ENCODE measurements at places on chromosomes 7 and 10.
A peak's percentile ranks its signal among the peaks of the same experiment; 100 is the strongest.

- DNase-seq = no peak
These were observed 92.6 kb downstream of the CTBP2 start for GRCh38 chr10:125067764-125068163.

DNA sequence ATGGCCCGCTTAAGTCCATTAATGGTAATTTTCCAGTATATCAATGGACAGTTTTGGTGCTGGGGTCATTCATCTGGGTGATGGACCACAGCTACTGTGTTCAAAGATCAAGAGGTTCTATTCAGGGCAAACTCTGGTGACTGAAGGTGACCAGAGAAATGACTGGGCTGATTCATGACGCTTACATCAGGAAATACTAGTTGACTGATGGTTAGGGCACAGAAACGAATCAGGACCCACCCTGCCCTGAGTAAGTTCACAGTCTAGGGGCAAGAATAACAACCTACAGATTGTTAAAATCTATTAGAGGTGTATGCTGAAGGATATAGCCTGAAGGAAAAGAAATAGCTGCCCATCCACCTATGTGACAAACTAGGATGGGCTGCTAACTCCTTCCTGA lies 9.5 kb downstream of the NCAPG2 start:
- no peak for DNase-seq

DNA sequence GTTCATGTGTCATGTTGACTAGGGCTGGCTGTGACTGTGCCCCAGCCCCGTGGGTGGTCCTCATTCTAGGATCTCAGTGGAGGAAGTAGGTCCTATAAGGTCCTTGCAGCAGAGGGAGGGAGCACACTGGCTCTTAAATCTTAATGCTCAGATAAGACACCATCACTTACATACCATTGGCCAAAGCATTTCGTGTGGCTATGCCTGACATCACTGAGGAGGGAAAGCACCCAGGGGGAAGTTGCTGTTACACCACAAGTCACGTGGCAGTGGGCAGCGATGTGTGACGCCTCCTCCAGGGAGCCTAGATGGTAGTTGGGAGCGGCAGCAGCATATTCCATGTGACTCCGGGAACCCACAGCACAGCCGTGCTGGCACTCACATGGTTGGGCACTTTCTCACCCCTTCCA lies 224.7 kb upstream of the SH2B2 start:
- no peak for DNase-seq

DNA sequence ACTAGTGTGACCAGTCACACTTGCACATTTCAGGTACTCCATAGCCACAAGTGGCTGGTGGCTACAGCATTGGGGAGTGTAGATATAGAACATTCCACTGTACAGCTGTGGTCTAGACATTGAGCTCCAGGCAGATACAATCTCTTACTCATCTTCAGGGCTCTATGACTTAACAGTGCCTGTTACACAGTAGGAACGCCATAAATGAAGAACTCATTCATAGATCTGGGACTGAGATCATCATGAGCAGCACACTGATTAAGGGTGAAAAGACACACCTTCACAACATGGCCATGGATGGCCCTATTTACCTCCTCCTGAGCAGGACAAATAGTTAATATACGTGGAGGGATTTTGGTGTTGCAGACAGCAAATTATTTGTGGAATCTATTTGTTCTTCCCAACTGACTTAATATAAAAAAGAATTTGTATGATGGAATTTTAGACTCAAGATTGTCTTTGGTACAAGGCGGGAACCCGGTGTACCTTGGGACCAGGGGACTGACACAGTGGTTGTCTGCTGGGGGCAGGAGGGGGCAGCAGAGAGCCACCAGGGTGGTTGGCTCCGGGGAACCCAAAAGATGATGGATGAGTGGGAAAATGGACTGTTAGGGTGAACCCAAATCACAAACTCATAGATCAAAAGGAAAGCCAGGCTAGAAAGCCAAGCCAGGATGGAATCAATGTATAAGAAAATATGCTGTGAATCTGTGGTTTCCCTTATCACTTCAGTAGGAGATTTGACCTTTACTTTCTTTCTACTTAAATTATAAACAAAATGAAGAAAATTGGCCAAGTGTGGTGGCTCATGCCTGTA lies 24.3 kb upstream of the CPA2 start:
- DNase-seq = peak; percentile 52

DNA sequence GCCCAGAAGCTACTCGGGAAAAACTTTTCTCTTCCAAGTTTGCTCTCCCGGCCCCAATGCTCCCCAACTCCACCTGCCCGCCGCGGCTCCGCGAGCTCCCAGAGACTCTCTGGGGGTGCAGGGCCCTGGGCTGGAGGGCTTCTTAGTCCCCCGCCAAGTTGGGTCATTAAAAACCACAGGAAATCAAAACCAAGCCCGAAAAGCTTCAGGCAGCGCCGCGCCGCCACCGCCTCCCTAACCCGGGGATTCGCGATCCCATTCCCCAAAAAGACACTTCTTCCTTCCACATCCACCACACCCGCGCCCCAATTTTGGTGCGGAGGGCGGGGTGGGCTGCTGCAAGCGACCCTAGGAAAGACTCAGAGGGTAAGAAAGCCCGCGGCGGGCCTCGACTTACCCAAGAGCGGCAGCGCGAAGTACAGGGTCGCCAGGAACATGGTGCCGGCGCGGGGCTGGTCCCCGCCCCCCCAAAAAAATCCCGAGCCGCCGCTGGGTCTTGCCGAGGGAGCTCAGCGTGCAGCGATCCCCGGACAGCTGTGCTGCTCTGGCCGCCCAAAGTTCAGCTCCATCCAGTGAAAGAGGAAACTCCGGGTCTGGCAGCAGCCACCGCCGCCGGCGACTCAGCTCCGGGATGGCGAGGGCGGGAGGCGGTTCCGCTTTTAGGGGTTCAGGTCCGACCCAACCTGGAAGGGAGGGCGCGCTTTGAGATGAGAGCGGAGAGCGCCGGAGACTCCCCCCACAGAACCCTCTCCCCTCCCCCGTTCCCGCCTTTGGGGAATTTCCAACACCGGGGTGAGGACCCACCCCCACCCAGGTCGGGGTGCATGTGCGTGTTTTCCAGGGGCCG lies 1.2 kb downstream of the GFRA1 start:
- DNase-seq = no peak

DNA sequence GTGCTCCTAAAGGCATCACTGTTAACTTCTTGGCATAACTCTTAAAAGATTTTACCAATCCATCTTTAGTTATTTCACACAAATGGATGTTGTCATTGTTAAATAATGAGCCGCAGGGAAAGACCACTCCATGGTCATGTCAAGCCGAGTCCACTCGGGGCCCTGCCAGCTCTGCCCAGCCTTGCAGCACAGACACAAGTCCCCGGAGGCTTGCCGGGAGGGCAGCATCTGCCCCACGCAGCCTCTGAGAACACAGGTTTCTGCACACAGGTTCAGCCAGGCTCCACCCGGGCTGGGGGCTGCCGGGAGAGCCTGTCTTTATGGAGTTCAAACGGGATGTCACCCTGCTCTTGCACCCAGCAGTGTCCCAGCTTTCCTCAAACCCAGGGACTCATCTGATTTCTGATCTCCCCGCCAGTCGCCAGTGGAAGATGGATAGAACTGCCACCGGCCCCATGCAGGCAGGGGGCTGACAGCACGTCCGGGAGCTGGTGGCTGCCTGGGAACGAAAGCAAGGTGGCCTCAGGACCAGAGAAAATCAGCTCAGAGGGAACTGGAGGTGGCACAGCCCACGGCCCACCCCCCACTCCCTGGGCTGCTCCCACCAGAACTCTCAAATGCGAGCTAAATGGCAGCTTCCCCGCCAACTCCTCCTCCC lies 156.2 kb downstream of the TCERG1L start:
- no peak for DNase-seq

GRCh38 chr10:5840314-5841307 lies 27.4 kb upstream of the GDI2 start:
- DNase-seq = no peak

GRCh38 chr10:43900571-43900970 lies 251.9 kb upstream of the ZNF32 start:
- DNase-seq = no peak

DNA sequence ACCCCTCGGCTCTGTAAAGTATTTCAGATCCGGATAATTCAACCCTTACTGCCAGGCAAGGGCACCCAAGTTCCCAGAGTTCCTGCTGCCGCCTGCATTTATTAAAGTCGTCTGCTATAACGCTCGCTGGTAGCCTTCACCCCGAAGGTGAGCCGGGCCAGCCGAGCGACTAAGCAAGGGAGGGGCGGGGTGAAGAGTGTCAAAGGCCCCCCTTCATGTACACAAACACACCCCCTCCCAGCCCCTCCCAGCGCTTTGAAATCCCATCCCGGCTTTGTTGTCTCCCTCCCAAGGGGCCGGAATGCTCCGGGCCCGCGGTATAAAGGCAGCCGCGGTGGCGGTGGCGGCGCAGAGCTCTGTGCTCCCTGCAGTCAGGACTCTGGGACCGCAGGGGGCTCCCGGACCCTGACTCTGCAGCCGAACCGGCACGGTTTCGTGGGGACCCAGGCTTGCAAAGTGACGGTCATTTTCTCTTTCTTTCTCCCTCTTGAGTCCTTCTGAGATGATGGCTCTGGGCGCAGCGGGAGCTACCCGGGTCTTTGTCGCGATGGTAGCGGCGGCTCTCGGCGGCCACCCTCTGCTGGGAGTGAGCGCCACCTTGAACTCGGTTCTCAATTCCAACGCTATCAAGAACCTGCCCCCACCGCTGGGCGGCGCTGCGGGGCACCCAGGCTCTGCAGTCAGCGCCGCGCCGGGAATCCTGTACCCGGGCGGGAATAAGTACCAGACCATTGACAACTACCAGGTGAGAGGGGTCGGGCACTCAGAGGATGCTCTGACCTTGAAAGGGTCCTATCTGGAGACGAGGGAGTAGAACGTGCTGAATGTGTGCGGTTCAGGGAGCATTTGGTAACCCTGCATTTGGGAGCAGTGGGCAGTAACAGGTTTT lies at the start of gene DKK1:
TSS of gene DKK1 (plus strand) at position 349 of the 889 bp plus-strand sequence. CDS start at position 503, 154 bp downstream.
- peak; percentile 90 for DNase-seq

DNA sequence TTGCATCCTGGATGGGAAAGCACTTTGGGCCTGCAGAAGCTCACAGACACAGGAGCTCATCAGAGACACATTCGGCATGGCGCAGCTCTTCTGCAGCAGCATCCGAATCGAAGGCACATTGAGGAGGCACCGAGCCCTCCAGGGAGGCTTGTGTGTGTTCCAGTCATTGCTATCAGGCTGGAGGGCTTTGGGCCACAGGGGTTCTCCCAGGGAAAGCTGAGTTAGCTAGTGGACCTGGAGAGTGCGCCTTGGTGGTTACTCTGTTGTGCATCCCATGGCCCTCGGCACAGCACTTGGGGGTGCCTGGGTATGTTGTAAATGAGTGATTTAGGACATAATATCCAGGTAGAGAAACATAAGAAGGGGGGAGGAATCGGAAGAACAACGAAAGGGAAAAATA lies 388.7 kb upstream of the RNF32 start:
- no peak for DNase-seq

DNA sequence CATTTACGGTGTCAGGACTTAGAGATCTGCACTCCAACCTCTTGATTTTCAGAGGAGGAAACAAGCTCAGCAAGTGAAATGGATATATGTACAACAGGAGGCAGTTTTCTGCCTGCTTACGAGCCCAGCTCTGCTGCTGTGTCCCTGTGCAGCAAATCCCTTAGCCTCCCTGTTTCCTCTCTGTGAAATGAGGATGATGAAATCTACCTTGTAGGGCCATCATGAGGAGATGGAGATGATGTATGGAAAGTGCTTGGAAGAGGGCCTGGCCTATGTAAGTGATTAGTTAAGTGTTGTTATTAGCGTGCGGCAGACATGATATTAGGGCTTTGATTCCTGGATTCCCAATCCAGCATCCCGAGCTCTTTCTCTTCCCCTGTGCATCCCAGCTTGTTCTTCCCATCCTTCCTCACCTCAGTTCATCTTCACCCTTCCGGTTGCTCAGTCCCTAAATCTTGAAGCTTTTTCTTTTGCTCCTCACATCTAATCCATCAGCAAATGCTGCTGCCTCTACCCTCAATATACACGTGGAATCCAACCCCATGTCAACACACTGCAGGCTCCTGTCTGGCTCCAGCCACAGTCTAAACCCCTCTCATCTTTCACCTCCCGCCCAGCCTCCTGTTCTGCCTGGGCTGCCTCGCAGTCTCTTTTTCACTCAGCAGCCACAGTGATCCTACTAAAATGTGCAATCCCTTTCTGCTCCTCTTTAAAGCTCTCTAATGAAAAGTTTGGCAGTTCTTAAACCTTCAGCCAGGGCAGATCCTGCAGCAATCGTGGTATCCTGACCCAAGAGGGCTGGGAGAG lies 113.8 kb downstream of the MARCHF5 start:
- no peak for DNase-seq

DNA sequence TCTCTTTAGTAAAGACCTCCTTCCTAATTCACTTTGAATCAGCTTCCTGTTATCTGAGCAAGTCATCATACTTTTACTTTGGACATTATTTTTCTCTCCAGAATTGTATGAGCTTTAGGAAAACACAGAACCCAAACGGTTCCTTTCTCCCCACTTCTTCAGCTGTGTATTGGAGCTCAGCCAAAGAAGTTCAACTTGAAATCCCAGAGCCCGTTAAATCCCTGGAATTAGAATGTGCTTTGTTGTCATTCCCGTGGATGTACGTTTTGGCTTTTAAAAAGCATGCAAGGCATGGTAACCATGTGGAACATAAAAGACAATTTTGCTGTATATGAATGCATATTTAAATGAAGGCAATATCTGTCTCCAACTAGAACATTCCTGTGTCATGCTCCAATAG lies 46.6 kb downstream of the AGMO start:
- DNase-seq = no peak

DNA sequence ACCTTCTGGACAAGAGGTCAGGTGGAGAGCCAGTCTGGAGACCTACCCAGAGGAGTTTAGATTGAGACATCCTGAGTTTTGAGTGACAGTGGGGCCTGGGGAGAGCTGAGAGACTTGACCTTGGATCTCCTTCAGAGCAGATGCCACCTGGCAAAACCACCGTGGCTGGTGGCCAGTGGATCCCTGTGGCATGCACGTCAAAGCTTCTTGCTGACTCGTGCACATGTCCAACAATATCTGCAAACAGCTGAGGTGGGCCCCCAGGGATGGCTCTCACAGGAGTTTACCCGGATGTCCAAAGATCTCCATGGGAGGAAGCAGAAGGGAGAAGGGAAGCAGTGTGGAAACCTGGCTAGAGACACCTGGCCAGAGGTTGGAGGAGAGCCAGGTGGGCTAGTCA lies 230.5 kb downstream of the FANK1 start:
- DNase-seq = no peak

DNA sequence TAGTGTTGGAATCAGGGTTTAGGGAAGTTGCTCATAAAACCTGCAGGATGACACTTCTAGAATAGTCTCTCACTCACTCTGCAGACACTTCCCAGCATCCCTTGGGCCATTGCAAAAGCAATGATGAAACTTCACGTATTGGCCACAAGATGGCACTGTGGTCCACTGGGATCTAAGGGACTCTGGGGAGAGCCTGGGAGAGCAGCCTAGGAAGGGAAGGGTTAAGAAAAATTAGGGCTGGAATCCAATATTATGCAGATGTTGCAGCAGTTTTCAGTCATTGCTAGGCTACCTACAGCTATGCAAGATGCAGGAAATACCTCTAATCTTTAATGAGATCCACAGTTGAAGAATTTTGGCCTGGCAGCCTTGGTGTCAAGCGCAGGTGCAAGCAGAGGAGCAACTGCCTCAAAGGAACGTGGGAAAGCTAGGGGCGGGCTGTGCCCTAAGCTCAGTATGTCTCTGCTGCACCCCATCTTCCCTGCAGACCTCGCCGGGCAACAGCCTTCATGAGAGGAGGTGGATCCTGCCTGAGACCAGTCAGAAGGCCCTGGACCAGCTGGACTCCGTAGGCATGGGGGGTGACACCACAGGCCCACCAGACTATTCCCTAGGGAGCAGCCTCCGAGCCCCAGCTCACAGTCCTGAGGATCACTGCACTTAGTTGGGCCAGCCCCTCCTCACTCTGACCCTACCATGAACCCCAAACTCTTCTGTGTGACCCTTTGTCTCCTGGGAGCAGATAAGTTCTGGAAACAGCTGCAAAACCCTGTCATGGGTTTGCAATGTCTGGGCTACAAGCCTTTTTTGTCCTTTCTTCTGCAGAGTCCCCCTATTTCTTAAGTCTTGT lies 127.9 kb upstream of the PRSS58 start:
- peak; percentile 69 for DNase-seq
